NCI-H1092 treated with DMSO at 0.1 percent for 48 hours (cell line): ENCODE measurements at places on chromosomes 7 and 10.

GRCh38 chr10:99661377-99661763 is 2.1 kb downstream of the ENTPD7 start:
- DNase-seq: no peak

GRCh38 chr7:157139810-157140510 is 1.2 kb downstream of the UBE3C start:
- no peak for DNase-seq

- no peak for DNase-seq
Observed at GRCh38 chr7:24143547-24143946, 140.4 kb upstream of the NPY start.

DNA sequence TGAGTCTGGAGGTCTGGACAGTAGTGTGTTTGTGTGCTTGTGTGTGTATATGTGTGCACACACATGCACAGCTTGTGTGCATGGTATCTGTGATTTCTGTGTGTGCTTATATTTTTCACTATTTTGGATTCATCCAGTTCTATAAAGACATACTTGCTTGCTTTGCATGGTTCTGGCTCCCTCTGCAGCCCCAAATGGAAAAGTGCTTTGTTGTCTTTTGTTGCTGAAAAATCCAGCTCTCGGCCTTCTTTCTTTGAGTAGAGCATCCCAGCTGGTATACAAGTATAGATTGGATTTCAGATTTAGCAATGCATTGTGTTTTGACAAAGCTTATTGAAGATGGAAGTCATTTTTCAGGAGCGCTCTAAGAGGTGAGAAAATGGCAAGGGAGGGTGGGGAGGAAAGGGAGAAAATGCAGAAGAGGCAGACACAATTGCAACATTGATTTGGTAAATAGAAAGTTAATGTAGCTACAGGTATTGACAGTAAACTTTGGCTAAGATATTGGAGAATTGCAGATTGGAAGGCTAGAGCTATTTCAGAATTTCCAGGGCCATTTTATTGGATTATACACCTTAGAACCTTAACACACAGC is 333.9 kb downstream of the AUTS2 start:
- peak; percentile 79 for DNase-seq

DNA sequence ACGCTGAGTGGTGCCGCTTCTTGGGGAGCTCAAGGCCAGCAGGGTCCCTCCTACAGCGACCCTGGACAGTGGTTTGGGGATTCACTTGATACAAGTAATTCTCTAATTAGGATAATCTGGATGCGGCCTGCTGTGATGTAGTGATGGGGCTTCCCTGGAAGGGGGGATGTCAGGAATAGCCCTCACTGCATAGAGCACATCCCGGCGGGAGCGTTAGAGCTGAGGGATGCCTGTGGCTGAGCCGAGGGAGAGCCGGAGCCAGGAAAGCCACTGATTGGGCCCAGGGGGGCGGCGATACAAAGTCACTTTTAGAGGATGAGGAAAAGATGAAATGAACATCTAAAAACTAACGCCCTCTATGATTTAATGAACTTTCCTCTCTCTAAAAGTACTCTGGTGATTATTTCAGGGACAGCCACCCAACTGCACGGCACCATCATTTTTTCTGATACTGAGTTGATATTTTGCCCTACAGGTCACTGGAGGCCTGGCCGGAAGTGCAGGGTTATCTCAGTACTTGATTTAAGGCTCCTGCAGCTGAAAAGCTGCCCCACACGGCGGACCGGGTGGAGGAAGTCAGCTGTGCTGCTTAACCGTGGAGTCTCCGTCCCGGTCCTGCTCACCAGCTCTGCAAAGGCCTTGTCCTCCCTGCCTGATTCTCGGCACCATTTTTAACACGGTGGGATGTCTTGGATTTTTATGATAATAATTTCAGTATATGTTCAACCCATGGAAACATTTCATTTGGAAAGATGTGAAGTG is 518.8 kb downstream of the DNAJB6 start:
- DNase-seq: no peak

DNA sequence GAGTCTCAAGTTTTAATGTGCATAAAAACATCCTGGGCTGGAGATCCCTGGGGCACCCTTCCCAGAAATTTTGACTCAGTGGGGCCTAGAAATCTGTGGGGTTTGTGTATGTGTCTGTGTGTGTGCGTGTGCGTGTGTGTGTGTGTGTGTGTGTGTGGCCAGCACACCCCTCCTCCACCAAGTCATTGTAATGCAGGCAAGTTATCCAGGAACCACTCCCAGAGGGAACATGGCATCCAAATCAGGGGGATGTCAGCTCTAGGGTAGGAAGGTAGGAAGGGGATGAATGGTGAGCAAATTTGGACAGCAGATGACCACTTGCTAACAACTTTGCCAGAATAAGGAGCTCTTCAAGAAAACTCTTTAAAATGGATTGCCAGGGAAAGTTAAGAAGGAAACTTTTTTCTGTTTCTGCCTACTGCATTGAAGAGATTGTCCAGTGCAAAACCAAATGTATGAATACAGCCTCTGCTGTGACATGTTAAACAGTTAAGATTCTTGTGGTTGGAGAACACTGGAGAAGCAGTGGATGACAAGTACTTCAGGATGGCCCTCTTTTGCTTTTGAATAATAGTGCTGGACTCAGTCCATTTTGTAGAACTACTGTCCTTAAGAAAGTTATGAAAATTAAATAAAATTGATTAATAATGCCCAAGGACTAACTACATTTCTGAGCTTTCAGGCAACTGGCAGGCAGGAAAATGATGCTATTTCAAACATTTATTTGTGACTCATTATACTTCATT is 12.3 kb downstream of the STAMBPL1 start:
- no peak for DNase-seq

DNA sequence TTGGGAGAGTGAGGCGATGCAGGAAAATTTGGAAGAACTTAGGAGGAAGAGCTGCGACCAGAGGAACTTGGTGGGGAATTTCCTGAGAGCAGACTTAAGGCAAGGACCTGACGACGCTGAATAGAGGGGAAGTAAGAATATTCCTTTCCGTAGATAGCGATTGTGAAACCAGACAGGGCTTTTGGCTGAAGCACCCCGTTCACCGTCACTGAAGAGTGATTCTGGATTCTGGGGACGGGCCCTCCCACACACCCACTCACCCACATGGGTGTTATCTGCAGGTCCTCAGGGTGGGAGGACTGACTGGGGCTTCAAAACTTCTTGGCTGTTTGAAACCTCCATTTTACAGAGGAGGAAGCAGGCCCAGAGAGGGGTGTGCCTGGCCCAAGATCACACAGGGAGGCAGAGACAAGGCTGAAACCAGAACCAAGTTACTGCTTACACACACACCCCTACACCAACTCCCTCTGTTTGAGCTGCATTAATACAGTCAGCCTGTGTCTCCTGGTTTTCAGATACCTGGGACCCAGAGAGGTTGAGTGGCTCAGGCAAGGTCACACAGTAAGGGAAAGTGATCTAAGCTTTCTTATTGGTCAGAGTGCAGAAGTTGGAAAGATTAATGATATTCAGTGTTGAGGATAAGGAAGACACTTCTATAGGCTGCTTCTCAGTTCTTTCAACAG is 37.2 kb upstream of the CDH23 start:
- DNase-seq: no peak

DNA sequence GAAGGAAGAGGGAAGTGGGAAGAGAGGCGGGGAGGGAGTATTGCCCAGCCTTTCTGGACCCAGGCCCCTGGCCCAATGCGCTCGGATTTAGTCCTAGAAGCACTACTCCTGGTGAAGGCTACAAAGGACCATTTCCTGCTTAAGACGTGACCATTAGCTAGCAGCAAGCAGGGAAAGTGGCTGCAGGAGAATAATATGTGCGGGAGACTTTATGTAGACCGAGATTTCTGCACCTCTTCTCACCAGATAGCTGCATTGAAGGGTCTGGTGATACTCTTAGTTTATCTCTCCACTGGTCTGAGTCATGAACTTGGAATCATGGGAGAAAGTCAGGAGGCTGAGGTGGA is 3.1 kb downstream of the VAX1 start:
- DNase-seq: no peak

GRCh38 chr10:101224910-101225823 is 4.1 kb downstream of the LBX1 start:
- no peak for DNase-seq

DNA sequence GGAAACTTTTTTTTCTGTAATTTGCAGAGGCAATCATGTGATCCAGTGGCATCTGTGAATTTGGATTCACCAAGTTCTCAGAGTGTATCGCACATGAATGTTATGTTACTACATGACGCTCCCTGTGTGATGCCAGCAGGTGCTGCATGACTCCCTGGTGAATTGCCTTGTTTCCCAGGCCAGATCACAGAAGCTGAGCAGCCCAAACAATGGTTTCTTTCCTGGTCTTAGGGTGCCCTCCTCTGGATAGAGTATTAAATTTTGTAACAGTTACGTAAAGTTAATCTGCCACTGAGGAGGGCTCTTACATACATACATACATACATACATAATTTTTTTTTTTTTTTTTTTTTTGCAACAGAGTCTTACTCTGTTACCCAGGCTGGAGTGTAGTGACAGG is 3.6 kb downstream of the ZSCAN21 start:
- peak; percentile 89 for DNase-seq

- DNase-seq: no peak
Observed at GRCh38 chr7:35565927-35566326, 129.0 kb downstream of the HERPUD2 start.

DNA sequence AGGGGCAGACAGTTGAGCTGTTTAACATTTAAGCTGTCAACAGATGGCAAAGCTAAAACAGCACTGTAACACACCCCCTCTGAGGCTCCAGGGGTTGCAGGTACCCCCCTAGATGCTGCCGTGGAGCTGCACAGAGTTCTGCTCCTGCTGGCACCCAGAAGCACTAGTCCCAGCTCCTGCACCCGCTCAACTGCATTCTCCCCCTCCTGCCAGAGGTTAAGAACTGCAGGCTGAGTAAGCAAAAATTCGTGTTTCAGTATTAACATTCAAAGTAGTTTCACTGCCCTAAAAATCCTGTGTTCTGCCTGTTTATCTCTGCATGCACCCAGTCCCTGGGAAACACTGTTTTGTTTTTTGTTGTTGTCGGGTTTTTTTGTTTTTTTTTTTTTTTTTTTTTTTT is 790.8 kb upstream of the KCND2 start:
- DNase-seq: peak; percentile 5

GRCh38 chr10:89646889-89647657 is 2.0 kb upstream of the PANK1 start:
- DNase-seq: no peak

GRCh38 chr10:16728266-16728665 is 89.0 kb downstream of the RSU1 start:
- DNase-seq: no peak

DNA sequence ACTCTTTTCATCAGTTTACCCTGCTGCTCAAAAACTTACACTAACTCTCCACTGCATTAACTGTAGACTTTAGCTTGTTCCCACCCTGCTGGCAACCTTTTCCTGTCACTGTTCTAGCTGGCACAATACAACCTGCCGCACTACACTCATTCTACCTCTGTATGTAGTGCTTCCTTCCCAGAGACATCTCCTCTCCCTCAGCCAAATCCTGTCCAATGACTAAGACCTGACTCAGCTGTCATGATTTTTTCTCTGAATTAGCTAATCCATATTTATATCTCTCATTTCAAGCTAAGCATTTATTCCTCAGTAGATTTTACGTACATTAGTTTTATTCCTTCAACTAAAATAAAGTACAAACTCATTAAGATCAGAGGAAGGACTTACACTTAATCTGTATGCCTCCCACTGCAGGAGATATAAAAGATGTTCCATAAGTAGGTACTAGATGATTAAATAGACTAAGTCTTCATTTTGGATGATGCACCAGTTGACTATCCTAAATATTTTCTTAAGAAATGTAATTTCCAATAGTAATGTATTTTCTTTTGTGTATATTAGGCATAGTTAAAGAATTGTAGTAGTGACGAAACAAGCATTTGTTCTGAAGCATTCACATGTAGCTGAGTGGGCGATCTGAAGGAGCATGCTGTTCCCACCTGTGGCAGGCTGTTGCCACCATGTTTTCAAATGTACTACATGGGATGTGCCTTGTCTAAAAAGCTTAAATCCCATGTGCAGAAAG is 189.1 kb downstream of the SKAP2 start:
- DNase-seq: no peak

GRCh38 chr10:31582365-31583052 is 263.5 kb downstream of the ZEB1 start:
- DNase-seq: peak; percentile 7

GRCh38 chr7:44646921-44647636 is 40.7 kb downstream of the OGDH start:
- no peak for DNase-seq

DNA sequence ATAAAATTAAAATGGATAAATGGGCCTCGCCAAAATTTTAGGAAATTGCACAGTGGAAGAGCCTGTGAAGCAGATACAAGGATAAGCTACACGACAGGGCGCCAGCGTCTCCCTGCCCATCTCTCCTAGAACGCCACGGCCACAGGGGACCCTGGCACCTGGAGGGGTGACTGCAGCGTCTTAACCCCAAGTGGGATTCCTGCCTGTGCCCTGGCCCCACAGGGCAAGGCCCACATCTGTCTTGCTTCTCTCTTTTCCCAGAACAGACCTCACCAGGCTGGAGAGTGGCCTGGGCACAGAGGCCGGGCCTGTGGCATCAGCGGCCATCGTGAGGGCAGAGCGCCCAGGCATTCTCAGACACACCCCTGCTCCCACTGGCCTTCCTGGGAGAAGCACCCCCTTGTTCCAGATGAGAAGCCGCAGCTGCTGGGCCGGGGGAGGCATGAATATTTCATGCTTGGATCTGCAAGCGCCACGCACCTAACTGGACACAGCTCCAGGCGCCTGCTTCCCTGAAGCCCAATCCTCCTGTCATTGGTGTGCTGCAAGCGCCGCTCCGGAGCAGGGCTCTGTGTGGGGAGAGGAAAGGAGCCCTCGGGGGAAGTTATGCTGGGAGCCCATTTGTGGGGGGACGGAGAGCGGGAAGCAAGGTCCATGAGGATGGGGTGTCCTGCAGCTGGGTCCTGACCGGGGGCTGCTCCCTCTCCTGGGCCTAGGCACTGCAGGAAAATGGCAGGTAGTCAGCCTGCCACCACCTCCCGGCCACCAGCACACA is 153.5 kb downstream of the ELFN1 start:
- DNase-seq: no peak

DNA sequence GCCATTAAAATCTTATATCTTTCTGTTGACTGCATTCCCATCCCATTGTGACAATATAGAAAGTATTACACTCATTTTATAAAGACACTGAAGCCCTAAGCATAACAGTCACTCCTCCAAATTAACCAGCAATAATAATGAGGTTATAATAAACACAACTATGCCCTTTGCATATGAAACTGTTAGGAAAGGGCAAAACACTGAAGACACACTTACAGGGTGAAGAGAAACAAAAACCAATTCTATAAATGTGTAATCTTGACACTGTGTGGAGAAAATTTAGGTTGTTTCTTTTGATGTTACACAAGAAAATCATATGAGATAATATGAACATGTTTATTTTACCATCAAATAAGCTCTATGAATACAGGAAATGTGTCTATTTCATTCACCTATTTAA is 14.0 kb upstream of the GPR37 start:
- no peak for DNase-seq

GRCh38 chr7:129110258-129110981 is 34.1 kb upstream of the TSPAN33 start:
- no peak for DNase-seq
